Putamen (tissue), 1 donor: ENCODE measurements at places on chromosomes 2 and 18.

DNA sequence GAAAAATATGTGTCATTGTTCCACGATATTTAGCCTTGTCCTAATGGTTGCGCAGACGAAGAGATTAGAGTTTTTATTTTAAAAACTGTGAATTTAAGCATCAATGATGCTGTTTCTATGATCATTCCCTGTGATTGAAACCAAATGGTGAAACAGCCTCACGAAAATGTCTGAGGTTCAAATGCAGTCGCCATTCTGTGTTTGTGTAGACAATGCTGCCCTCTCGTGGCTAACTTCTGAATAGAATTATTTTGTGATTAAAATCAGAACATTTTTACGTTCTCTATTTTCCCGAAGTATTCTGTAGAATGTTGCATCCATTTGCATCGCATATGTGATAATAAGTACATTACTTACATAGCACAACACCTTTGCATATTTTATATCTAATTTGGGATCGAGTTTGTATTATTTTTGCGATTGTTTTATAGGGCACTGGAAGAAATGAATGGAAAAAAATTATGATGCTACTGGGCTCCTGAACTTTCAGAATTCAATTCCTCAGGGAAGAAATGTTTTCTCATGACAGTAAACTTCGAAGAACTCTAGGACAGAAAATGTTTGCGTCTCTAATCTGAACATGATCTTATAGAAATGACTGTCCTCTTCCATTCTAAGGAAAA, 54.8 kb upstream of the CREB1 start:
- DNase-seq, result peak; percentile 71

- no peak for DNase-seq
These were observed 274.9 kb upstream of the TCF4 start for GRCh38 chr18:55862693-55863390.

- DNase-seq, result no peak
These were observed 944.9 kb upstream of the ZEB2 start for GRCh38 chr2:145464866-145465265.

GRCh38 chr2:119788752-119789151, 29.0 kb downstream of the PTPN4 start:
- DNase-seq, result no peak

GRCh38 chr2:145408980-145409379, 889.1 kb upstream of the ZEB2 start:
- DNase-seq, result no peak

- no peak for DNase-seq
These were observed 93.6 kb upstream of the HNMT start for GRCh38 chr2:137870682-137871081.

GRCh38 chr2:197661626-197662025, 13.8 kb downstream of the RFTN2 start:
- DNase-seq, result no peak

DNA sequence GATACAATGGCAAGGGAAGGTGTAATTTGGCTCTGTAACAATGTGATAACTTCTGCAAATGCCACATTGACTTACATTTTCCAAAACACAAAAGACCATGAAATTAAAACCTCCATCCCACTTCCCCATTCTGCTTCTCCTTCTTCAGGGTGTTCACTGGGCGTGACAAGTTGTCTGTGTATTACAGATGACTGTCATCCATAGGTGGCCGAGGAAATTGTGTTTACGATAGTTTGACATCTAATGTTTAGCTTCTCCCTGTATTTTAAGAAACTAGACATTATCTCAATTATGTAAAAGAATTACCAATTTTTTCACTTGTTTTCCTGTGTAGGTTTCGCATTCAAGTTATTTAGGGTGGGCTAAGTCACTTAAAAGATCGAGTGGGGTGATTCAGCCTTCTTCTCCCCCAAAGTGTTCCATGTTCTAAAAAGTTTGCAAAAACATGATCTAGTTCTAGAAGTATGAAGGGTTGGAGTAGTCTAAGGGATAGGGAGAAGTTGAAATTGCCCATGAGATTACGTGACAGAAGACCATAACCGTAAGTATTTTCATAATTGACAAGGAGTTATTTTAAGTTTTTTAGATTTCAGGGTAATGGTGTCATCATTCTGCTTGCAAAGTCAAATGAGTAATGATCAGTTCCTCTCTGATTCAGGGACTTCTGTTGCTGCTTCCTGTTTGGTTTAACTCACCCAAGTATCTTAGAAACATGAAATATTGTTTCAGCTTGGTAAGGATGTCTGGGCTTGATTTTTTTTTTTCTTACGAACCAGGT, 25.2 kb upstream of the CYTIP start:
- DNase-seq, result no peak

DNA sequence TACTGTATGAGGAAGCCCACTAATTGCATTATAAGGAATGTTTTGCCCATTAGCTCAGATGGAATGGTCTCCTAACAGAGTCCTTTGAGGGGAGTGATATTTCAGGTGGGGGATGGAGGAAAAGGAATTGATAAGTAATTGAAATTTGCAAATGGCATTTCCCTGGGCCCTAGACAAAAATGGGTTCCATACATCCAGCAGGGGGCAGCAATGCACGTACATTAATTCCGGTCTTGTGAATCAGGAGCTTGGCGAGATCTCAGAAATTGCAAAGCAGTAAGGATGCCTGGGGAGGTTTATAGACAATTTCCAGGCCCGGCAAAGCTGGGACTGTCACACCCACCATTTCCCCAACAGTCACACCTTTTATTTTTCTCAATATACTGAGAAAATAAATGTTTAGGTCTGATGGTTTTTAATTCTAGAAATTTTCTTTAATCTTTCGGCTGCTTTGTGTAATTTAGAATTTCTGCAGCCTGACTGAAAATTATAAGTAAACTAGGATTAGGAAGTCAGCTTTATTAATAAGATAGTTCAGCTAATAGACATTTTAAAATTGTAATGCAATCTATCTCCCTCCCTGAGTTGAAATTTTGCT, 122.8 kb downstream of the LYPD1 start:
- DNase-seq, result peak; percentile 74

- DNase-seq, result no peak
These were observed 15.0 kb upstream of the IL1A start for GRCh38 chr2:112798979-112799975.

- peak; percentile 73 for DNase-seq
These were observed 322.9 kb upstream of the KCNJ3 start for GRCh38 chr2:154375579-154375931.

DNA sequence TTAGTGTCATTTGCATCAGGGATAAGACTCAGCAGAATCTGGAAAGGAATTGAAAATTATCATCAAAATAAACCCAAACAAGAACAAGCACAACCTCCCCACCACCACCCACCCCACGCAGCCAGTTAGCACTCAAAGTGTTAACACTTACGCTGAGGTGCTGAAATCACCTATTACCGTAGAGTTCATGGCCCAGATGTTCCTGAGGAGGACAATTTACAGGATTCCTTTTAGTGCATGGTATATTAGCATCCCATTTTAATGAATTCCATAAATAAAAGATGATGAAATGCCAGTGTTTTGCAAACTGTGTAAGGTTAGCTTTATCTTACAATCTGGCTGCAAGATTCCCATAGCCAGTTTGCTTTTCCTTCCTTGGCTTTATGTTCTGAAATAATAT, 359.3 kb upstream of the SOX11 start:
- DNase-seq, result no peak

DNA sequence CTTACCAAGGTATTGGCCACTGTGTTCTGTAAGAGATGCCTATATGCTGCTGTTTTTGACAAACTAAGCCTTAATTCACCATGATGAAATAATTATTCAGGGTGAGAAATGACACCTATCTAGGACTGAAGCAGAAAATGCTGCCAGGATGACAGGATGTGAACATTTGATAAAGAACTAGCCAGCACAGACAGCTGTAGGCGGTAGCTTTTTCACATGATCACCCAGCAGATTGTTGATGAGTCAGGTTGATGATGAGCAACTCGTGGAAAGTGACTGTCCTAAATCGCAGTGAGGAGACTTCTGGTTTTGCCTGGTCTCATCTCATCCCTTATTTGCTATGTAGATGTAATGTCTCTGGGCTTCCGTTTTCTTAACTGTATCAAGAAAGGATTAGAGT, 144.1 kb downstream of the PRPF40A start:
- DNase-seq, result no peak

DNA sequence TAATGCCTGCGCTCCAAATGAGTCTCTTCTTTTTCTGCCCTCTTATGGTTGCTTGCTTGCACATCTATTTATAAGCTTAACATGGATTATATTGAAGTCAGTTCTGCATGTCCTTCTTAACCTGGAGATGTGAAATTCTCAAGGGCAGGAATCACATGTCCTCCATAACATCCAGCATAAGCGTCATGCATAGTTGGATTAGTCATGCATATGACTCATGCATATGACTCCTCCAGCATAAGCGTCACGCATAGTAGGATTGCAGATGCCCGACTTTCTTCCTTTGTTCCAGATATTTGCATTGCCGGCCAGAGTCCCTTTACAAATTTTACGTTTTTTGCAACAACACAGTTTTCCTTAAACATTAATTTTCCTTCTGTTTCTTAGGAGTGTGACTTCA, 308.6 kb downstream of the TGIF1 start:
- no peak for DNase-seq

GRCh38 chr2:191436368-191437055, 191.3 kb downstream of the MYO1B start:
- DNase-seq, result peak; percentile 6
